Stimulated activated CD8-positive, alpha-beta memory T cell treated with anti-CD3 and anti-CD28 coated beads, Interleukin-12 subunit alpha, Interleukin-12 subunit beta, amount 100 ng/mL, for 1 hour (primary cell): ENCODE measurements at places on chromosomes 5 and 9.

- no peak for DNase-seq
Measured at GRCh38 chr5:14812166-14812565, 59.4 kb downstream of the ANKH start.

DNA sequence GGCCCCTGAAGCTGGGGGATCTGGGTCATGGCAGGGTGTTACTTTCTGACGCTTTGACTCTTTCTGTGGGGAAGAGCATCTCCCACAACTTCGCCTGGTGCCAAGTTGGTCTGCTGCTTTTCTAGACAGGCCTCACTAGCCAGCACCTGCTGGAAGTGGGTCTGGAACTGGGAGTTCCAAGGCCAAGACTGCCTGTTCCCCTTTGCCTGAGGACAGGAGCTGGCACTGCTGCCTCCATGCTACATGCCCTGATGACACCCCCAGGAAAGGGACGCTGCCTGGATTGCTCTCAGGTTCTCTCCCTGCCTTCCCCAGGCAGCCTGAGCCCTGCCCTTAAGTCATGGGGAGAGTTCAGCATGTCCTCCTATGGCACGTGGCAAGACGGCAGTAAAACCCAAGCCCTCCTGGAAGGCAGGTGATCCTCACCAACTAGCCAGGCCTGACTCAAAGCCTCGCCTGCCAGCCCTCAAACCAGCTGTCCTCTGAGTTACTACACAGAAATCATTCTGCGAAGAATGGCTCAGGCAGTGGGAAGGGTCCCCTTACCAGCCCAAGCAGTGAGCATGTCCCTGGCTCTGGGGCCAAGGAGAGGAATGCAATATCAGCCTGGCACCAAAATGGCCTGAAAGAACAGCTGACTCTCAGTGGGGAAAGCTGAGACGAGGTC lies 35.8 kb downstream of the SEC61B start:
- DNase-seq = no peak

DNA sequence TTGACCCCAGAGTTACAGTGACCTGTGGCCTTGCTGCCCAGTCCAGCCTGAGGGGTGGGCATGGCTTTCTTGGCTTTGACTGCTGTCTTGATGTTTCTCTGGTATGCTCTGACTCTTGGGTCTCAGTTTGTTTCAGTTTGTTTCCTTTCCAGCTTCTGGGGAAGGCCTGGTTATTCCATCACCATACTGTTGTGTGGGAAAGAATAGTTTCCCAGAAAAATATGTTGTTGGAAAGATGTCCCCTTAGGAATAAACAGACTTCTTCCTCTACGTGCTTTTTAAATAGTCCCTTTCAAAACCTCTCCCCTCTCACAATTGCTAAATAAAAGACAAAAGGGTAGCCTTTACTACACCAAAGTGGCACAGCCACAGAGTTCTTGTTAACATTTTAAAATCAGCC lies 49.5 kb downstream of the EGFLAM start:
- DNase-seq = no peak

DNA sequence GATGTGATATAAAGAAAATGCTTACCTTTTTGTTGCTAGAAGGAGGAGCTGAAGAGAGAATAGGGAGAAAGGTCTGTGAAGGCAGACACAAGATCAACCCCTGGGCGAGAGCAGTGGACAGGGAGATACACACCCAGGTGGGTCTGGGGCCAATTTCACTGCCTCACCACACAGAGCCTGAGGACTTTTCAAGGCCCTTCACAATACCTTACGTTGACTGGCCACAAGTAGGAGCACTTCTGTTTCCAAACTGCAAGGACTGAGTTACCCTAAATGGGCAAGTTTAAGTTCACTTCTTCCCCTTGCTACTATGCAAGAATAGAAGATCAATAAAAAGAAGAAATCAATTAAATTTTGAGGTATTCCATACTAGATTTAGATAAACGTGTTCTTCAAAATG lies 174.5 kb upstream of the SLC12A2 start:
- no peak for DNase-seq

GRCh38 chr9:70746760-70747159 lies 332.3 kb upstream of the KLF9 start:
- DNase-seq = no peak

DNA sequence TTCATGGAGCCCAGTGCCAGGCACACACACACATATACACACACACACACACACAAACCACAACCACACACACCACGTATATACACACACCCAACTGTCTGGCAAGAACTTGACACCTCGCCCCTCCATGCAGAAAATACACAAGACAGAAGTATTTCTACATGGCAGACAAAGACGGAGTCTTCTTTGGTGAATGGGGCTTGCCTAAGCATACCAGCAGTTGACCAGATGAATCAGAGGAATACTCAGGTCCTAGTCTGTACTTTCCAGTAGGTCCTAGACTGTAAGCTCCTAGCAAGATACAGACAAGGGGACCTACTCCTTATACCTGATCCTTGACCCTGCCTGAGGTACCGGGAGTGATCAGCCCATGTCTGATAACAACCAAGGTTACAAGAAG lies 60.1 kb downstream of the SIL1 start:
- no peak for DNase-seq
